ENCODE measurements at places on chromosomes 13 and 19.
A peak's percentile ranks its signal among the peaks of the same experiment; 100 is the strongest.

- H3K36me3 ChIP-seq: peaks cover 51% of the 10 kb centered on the region
- peaks cover 45% of the 10 kb centered on the region for H3K4me1 ChIP-seq
- peak overlapping the region; percentile 90 for H3K4me3 ChIP-seq
- peak; percentile 81 for DNase-seq
- H3K27me3 ChIP-seq: no peaks in the 10 kb centered on the region
Observed at GRCh38 chr19:10566658-10567410, 1.0 kb upstream of the KRI1 start.

- H3K27me3 ChIP-seq: peaks cover 39% of the 10 kb centered on the region
- H3K36me3 ChIP-seq: peaks cover 32% of the 10 kb centered on the region
- no peak overlapping the region for H3K4me3 ChIP-seq
- peaks cover 14% of the 10 kb centered on the region for H3K4me1 ChIP-seq
- no peak overlapping the region for H3K27ac ChIP-seq
Observed at GRCh38 chr19:6062274-6062673, 48.0 kb downstream of the RFX2 start.

DNA sequence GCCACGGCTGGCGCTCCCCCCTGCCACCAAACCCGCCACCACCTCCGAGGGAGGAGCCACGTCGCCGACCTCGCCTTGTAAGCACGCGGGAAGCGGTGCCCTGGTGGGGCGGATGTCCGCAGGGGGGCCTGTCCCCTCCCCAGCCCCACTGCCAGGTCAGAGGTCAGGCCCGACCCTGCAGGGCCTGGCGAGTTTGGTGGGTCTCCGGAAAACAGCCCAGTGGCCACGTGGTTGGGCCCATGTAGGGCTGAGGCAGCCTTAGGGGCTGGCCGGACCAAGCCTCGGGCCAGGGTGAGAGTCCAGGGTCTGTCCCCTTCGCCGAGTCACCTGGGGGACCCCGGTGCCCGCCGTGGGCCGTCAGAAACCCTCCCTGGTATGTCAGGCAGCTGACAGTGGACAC, 26.5 kb downstream of the SMIM24 start:
- no peak overlapping the region for H3K27ac ChIP-seq
- no peaks in the 10 kb centered on the region for H3K27me3 ChIP-seq
- H3K4me1 ChIP-seq: peaks cover 3% of the 10 kb centered on the region
- no peak for DNase-seq
- H3K36me3 ChIP-seq: peaks cover 30% of the 10 kb centered on the region

- no peaks in the 10 kb centered on the region for H3K4me1 ChIP-seq
- H3K27ac ChIP-seq: no peak overlapping the region
- H3K36me3 ChIP-seq: no peaks in the 10 kb centered on the region
- H3K27me3 ChIP-seq: no peaks in the 10 kb centered on the region
- H3K4me3 ChIP-seq: no peak overlapping the region
Observed at GRCh38 chr13:100491164-100491842, 97.3 kb downstream of the GGACT start.

DNA sequence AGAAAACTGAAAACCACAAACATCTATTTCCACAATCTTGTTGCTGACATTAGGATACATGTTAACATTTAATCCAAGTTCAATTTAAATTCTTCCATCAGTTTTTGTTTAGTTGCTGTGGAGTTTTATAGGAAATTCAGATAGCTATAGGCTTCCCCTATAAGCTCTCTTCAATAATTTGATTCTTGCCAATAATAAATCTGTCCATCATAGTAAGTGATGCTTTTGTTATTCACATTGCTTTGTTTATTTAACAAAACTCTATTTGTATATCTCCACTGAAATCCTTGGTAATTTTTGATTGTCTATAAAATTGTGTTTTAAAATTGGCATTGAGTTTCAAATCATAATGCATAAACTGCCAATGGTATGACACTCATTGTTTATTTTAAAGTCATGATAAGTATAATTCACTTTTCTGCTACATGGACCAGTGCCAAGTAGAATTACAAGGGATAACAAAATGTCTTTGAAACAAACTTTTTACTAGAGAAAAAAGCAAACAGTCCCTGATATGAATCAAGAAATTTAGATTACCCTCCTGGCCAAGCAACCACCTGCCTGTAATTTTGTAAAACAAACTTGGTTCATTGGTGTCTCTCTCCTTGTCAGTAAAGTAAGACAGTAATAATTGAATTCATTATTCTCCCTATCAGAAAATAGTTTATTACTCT, 577.3 kb upstream of the GPC6 start:
- H3K4me1 ChIP-seq: no peaks in the 10 kb centered on the region
- no peak for DNase-seq
- H3K27me3 ChIP-seq: no peaks in the 10 kb centered on the region
- H3K36me3 ChIP-seq: no peaks in the 10 kb centered on the region
- H3K4me3 ChIP-seq: no peak overlapping the region

DNA sequence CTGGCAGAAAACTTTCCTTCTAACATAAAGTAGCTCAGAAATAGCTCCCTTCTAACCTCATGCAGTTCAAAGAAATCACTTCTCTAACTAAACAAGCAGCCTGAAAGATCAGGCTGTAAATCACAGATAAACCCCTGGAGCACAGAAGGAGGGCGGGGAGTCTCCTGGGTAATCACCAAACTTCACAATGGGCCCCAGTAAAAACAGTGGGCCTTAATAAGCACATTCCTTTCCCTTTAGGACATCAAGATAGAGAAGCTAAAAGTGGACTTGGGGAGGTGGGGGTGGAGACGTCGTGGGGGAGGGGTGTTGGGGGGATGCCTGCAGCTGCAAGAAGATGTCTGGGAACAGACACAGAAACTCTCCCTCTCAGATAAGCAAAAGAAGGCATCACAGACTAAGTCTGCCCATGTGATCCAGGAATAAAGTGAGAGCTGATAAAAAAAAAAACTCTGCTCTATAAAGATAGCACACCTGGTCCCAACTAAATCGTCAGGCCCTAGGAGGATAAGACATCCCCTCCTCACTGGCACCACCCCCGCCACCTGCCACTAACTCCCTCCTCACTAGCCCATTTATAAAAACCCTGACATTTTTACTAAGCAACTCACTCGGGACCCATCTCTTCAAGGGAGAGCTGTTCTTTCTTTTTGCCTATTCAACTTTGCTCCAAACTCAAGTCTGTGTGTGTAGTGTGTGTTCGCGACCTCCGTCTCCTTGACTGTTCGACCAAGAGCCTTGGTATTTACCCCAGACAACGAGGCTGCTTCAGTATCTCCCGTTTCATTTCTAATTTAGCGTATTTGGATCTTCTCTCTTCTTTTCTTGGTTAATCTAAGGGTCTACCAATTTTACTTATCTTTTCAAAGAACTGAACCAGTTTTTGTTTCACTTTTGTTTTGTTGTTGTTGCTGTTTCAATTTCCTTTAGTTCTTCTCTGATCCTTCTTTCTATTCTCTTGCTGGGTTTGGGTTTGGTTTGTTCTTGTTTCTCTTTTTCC, 31.7 kb downstream of the DNAJC15 start:
- no peak for DNase-seq
- H3K4me1 ChIP-seq: peaks cover 19% of the 10 kb centered on the region
- H3K36me3 ChIP-seq: peaks cover 3% of the 10 kb centered on the region

GRCh38 chr19:45405435-45406225, 761 bp upstream of the PPP1R13L start:
- peaks cover 33% of the 10 kb centered on the region for H3K27me3 ChIP-seq
- H3K27ac ChIP-seq: peak overlapping the region; percentile 89
- peak; percentile 80 for DNase-seq
- peaks cover 23% of the 10 kb centered on the region for H3K36me3 ChIP-seq

DNA sequence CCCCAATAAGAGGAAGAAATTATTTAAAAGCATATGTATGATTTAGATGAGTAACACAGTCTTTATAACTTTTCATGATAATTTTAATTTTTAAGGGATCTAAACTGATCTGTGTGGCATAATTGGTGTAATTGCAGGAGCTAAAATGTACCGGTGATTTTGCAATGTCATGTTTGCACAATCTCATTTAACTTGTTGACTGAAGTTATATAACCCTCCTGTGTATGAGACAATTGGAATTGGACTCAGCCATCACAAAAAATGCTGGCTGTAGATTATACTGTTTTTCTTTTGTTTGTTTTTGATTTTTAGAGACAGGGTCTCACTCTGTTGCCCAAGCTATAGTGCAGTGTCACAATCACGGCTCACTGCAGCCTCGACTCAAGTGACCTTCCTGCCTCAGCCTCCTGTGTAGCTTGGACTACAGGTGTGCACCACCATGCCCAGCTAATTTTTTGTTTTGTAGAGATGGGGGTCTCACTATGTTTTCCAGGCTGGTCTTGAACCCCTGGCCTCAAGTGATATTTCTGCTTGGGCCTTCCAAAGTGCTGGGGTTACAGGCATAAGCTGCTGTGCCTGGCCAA, 26.1 kb downstream of the FGF9 start:
- DNase-seq: no peak
- H3K36me3 ChIP-seq: no peaks in the 10 kb centered on the region
- no peak overlapping the region for H3K27ac ChIP-seq
- H3K4me1 ChIP-seq: no peaks in the 10 kb centered on the region
- peaks cover 9% of the 10 kb centered on the region for H3K27me3 ChIP-seq

GRCh38 chr13:35502456-35502855, 26.0 kb upstream of the MAB21L1 start:
- no peaks in the 10 kb centered on the region for H3K27me3 ChIP-seq
- no peak overlapping the region for H3K4me3 ChIP-seq
- no peak for DNase-seq
- H3K27ac ChIP-seq: no peak overlapping the region
- no peaks in the 10 kb centered on the region for H3K36me3 ChIP-seq

- H3K27ac ChIP-seq: no peak overlapping the region
- no peaks in the 10 kb centered on the region for H3K36me3 ChIP-seq
- no peaks in the 10 kb centered on the region for H3K4me1 ChIP-seq
- H3K4me3 ChIP-seq: no peak overlapping the region
- DNase-seq: no peak
- H3K27me3 ChIP-seq: no peaks in the 10 kb centered on the region
Observed at GRCh38 chr13:53272873-53273272, 244.3 kb downstream of the OLFM4 start.

DNA sequence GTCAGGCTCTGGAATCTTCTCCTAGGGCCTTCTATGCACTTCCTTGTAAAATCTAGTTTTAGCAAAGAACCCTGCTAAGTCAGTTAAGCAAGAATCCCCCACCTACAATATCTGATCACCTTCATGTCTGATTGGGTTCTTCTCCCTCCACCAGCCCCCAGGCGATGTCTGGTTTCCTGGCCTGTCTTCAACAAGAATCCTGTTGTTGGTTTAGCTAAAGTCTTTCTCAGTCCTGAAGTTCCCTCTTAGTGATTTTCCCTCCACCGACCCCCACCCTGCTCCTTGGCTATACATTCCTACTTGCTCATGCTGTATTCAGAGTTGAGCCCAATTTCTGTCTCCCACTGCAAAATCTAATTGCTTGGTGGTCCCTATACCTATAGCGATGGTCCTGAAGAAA, 35.2 kb upstream of the SLC46A3 start:
- H3K4me3 ChIP-seq: no peak overlapping the region
- H3K27ac ChIP-seq: no peak overlapping the region
- no peaks in the 10 kb centered on the region for H3K36me3 ChIP-seq
- H3K4me1 ChIP-seq: peaks cover 6% of the 10 kb centered on the region
- DNase-seq: no peak

GRCh38 chr19:8738377-8738776, 16.9 kb downstream of the OR2Z1 start:
- H3K36me3 ChIP-seq: no peaks in the 10 kb centered on the region
- H3K27ac ChIP-seq: no peak overlapping the region
- H3K4me3 ChIP-seq: no peak overlapping the region
- no peaks in the 10 kb centered on the region for H3K27me3 ChIP-seq
- DNase-seq: no peak

GRCh38 chr13:98108341-98108740, 34.6 kb upstream of the FARP1 start:
- no peak overlapping the region for H3K4me3 ChIP-seq
- H3K36me3 ChIP-seq: no peaks in the 10 kb centered on the region
- H3K4me1 ChIP-seq: no peaks in the 10 kb centered on the region
- H3K27me3 ChIP-seq: peaks cover 14% of the 10 kb centered on the region

DNA sequence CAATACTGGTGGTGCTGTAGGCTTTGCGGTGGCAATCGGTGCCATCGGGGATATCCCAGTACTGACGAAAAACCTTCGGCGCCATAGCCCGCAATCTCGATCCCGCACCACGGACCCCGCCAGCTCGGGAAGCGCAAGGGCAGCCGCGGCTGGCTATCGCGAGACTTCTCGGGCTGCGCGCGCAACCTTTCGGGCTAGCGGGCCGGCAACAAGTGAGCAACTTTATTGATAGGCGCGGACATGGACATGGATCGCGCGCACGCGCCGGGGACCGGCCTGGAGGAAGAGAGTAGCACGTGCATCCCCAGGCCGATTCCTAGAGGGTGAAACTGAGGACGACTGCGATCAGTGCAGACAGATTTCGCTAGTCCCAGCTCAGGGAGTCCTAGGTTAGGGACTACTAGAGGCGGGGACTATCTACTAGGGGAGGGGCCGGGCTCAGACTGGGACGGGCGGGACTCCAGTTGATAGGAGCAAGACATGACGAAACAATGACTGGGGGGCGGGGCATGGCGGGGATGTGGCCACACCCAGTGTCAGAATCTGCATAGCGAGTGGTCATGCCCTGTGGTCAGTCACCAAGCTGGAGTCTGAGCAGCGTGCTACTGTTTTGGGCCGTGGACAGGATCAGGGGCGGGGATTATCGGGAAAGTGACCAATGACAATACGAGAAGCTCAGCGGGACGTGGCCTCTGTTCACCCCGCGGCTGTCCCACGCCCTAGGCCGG, at the start of gene NDUFA11:
Gene NDUFA11 (minus strand): TSS at position 167 of the 728 bp plus-strand sequence. CDS start 82 bp downstream, at position 85.
- peak within 1 kb of the TSS; percentile 95 for H3K4me3 ChIP-seq
- H3K36me3 ChIP-seq: peaks cover 24% of the 10 kb centered on the region
- peaks cover 22% of the 10 kb centered on the region for H3K4me1 ChIP-seq
- H3K27ac ChIP-seq: peak within 1 kb of the TSS; percentile 98
- peak; percentile 95 for DNase-seq
- no peaks in the 10 kb centered on the region for H3K27me3 ChIP-seq

DNA sequence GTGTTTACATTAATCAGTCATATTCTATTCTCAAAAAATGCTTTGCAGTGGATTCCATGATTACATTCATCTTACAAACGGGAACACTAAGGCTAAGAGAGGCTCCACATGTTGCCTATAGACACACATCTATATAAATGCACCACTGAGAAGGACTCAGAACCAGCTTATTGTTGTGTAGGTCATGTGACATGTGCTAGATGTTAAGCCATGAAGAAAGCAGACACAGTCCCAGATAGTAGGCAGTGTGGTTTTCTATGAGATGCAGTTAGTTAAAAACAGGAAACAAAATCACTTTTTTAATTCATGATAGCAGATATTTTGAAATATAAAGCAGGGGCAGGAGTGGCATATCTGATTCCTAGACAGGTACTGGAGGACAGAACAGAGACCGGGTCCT, 10.7 kb downstream of the SIGLEC6 start:
- DNase-seq: no peak
- H3K27ac ChIP-seq: no peak overlapping the region
- H3K27me3 ChIP-seq: peaks cover 71% of the 10 kb centered on the region
- no peaks in the 10 kb centered on the region for H3K4me1 ChIP-seq
- H3K36me3 ChIP-seq: peaks cover 3% of the 10 kb centered on the region
- no peak overlapping the region for H3K4me3 ChIP-seq

GRCh38 chr13:102250448-102250847, 151.4 kb downstream of the FGF14 start:
- no peak overlapping the region for H3K27ac ChIP-seq
- H3K4me1 ChIP-seq: no peaks in the 10 kb centered on the region
- no peaks in the 10 kb centered on the region for H3K36me3 ChIP-seq
- H3K4me3 ChIP-seq: no peak overlapping the region
